ENCODE measurements at places on chromosomes 3 and 15.

DNA sequence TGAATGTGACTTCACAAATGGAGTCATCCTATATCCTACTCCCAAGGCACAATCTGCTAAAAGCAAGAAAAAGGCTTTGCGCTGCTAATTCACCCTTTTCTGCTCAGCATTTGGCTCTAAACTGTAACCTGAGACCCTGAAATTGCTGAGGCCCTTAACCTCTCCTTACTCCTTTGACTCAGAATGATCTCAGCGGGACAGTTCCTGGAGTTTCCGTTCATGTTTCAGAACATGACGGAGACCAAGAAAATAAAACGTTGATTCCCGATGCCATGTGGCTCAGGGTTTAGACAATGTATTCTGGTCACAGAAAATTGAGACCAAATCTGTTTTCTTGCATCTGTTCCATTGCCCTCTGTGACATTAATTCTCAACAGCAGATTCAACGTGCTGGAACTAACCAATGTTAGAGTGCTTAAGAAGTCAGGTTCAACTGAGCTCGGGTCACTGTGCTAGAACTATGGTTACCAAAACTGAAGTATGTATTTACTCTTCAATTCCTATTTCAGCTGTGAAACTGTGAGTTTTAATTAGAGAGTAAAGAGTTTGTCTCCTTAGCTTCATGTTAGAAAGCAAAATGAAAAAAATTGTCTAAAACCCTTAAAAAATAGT lies 45.4 kb upstream of the TMC3 start:
- peak; percentile 45 for DNase-seq

- no peak for DNase-seq
Observed at GRCh38 chr15:91537856-91538255, 315.7 kb upstream of the SLCO3A1 start.

GRCh38 chr15:60819860-60820259 lies 340.9 kb upstream of the ICE2 start:
- no peak for DNase-seq

- DNase-seq: no peak
Observed at GRCh38 chr3:21783839-21784238, 32.8 kb upstream of the ZNF385D start.

- DNase-seq: no peak
Observed at GRCh38 chr3:58039601-58040000, 31.4 kb downstream of the FLNB start.

- DNase-seq: peak; percentile 11
Observed at GRCh38 chr15:38652998-38653397, 88.4 kb upstream of the RASGRP1 start.

DNA sequence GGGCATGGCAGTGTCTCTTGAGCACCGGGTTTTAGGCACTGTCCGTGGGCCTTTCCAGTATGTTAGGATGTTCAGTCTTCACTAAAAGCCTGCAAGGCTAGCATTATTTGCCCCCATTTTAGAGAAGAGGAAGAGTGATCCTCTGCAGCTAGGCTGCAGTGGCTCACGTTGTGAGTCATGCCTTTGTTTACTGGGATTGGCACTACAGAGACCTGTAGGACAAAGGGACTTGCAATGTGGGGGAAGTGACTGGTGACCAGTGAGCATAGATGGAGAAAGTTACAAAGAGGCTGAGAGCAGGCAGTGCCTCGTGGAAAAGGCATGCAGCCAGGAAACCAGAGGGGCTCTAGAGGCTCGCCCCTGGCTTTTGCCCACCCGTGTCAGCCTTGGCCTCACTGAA lies 26.8 kb upstream of the CPNE9 start:
- no peak for DNase-seq

DNA sequence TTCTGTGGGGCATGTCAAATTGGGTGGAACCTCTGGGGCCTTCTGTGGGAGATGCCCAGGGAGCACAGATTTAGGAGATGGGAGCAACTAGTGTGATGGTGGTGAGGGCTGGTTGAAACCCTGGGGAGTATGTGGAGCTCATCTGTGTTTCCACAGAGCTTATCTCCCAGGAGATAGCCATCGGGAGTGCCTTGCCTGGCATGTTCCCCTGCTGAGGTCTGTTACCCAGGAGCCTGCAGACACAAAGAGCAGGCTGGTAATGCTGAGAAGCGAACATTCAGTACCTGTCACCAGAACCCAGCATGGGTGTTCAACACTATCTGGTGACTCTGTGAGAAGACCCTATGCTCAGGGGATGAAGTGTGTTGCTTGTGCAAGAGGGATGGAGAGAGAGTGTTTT lies 85.0 kb downstream of the CLSTN2 start:
- no peak for DNase-seq

- no peak for DNase-seq
Observed at GRCh38 chr3:61772456-61772855, 211.1 kb downstream of the PTPRG start.

GRCh38 chr3:188392076-188392475 lies 238.1 kb downstream of the LPP start:
- DNase-seq: no peak

GRCh38 chr15:100687582-100688141 lies 85.3 kb downstream of the ASB7 start:
- DNase-seq: no peak

DNA sequence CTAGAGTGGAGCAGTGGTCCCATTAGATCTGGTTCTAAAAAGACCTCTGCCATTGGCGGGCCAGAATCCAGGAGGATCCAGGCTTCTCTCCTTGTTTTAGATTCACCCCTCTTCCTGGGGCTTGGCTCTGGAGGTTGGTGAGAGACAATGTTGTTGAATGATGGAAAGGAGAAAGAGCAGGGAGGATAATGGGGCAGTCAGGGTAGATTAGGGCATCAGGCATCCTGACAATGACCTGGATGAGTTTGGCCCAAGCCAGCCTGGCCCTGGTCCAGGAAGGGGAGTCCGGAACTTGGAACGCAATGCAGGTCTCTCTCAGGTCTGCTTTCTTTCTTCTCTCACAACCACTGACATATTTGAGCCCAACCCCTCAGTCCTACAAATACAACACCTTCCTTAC lies 260.1 kb upstream of the RASGRP1 start:
- DNase-seq: no peak

GRCh38 chr3:4986782-4987537 lies 7.7 kb downstream of the BHLHE40 start:
- DNase-seq: peak; percentile 87

- DNase-seq: peak; percentile 90
Observed at GRCh38 chr15:61173899-61174689, 55.0 kb downstream of the RORA start.

DNA sequence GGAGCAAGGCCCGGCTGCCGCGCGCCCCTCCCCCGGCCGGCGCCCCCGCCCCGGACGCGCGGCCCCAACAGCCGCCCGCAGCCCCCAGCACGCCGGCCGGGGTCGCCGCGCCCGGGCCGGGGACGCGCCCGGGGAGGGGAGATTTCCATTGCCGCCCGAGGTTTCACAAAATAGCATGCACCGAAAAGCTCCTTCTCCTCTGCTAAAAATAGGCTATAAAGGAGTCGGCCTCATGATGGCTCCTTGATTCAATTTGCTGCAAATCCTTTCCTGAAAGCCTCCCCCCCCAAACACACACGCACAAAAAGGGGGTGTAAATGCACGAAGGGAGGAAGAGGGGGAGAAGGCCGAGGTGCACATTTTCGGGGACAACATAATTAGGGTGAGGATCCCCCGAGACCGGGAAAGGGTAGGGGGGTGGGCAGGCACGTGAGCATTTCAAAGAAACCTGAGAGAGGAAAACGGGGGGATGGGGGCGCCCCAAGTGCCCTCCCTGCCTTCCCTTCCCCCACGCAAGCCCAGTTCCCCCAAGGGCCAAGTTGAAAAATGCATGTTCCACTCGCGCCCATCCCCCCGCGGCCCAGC lies 734 bp downstream of the TBL1XR1 start:
- DNase-seq: no peak

- no peak for DNase-seq
Observed at GRCh38 chr3:71348001-71348632, 235.4 kb downstream of the FOXP1 start.

- no peak for DNase-seq
Observed at GRCh38 chr15:70410371-70410985, 312.8 kb upstream of the TLE3 start.

- no peak for DNase-seq
Observed at GRCh38 chr3:179921500-179921899, 115.2 kb downstream of the PEX5L start.

DNA sequence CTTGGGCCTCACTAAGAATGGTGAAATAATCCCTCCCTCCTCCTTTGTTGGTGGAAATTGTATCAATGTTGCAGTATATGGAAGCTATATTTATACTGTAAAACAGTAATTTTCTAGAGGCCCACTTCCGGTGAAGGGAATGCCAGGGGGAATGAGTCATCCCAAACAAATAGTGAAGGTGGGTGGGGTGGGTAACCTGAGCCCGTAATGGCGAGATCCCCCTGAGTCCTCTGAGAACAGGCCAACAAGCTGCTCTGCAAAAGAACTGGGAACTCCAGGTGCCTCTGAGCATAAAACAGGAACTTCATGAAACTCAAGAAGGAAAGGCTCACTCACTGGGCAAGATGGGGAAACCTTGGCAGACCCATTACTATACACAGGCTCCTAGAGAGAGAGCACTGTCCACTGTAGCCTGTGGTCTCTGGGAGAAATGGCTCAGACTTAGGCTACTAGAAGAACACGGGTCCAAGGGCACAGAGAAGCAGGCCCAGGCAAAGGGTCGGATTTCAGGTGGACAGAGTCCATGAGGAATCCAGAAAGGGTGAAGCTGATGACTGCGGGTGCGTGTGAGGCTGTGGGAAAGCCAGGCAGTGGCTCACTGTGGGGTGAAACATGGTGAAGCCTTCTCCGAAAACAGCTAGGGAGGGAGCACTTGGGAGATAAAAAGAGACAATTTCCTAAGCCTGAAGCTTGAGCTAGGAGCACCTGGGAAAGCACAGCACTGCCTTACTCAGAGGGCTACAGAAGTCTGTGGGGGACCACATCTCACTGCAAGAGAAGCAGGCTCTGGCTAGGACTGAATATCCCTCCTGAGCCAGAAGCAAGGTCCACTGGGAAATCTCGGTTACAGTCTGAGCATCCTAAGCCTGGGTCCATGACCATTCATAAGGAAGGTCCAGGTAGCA lies 19.8 kb downstream of the LARP6 start:
- DNase-seq: no peak

All from WERI-Rb-1 (cell line).